ENCODE measurements at places on chromosomes 6 and 20.

GRCh38 chr20:22999756-23000155 lies 35.4 kb upstream of the SSTR4 start:
- no peak for DNase-seq

DNA sequence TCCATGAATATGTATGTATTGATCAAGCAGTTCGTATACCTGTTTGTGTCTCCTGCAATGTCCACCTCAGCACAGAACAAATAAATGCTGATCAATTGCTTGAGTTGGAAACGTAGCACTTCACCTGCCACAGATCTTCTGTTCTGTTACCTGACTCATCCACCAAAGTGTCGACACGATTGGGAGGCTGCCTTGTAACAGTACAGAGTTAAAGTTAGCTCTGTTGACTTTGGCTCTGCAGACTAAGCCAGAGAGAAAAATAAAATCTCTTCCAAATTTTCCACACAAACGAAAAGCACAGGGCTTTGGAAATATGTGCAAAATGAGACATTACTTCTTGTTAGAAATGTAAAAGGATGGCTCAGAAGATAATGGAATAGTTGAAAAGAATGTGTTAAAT lies 245.4 kb downstream of the NRN1 start:
- DNase-seq: no peak

- DNase-seq: no peak
Observed at GRCh38 chr20:63545814-63546213, 1.7 kb downstream of the SRMS start.

DNA sequence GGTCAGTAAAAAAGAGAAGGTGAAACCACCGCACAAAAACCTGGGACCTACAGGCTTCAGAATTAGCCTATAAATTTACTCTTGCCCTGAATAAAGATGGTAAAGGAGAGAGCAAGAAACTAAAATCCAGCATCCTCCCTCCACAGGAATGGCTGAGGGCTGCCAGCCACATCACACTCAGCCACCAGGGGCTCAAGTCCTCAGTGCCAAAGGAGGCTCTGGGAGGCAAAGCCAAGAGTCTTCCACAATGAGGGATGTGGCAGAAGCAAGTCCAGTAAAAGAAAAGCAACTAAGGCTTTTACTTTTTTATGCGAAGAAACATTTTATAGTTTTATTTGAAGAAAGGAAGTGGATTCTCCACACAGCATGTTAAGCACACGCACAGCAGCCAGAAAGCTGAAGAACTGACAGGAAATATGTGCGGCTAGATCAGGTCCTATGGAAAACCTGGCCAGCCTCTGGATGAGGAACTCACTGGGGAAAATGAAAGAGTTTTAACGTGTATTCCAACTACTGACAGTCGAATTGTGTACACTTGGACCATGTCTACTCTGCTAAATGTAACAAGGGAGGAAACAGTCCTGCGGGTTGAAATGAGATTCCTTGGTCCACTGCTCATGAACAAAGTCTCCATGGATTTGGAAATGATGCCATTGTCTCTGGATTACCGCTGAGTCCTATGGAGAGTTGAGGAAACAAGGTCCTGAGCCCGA lies 219.4 kb upstream of the SSTR4 start:
- no peak for DNase-seq

- DNase-seq: no peak
Observed at GRCh38 chr6:45000833-45001232, 327.3 kb upstream of the RUNX2 start.

DNA sequence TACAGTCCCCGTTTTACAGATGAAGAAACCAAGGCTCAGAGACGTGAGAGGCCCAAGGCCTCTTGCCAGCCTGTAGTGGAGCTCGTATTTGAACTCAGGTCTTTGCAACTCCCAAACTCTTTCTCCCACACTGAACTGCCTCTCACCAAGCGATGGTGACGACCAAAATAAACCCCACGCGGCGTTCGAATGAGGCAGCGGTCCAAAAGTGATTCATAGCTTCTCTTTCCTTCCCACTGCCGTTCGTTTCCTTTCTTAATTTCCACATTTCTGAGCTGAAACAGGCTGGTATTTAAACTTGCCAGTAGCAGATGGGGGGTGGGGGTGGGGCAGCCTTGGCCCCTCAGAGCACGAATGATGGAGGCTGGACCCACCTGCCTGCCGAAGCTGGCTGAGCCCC lies 252.9 kb upstream of the KCNG1 start:
- no peak for DNase-seq

- no peak for DNase-seq
Observed at GRCh38 chr6:155317186-155317585, 2.9 kb upstream of the TFB1M start.

- DNase-seq: no peak
Observed at GRCh38 chr6:25107218-25107617, 171.5 kb upstream of the RIPOR2 start.

- no peak for DNase-seq
Observed at GRCh38 chr20:21947406-21947805, 241.9 kb downstream of the PAX1 start.

- no peak for DNase-seq
Observed at GRCh38 chr20:20217621-20218020, 150.3 kb upstream of the INSM1 start.

DNA sequence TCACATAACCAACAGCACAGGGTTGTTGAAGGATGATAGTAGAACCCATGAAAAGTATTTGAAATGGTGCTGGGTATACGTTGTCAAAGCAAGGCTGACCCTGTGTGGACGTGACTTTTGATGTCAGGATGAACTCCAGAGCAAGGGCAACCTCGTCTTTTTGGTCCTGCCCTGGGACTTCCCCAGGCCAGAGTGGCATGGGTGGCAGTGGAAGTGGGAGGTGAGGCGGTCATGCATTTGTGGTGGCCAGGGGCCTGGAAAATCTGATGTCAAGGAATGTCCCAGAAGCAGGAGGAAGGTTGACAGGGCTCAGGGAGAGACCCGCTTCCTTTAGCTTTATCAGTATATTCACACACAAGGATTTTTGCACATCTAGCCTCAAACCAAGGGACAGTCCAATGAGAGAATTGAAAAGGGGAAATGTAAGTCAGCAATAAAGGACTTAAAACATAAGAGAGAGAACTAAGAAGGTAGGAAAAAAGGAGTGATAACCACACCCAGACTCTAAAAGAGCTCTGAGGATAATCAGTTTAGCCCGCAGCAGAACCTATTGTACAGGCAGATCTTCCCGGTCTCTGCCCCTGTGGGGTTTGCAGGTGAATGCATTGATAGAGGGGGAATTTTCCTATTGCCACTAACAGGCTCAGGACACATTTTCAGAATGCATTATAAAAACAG lies 98.8 kb upstream of the HDGFL1 start:
- DNase-seq: no peak

DNA sequence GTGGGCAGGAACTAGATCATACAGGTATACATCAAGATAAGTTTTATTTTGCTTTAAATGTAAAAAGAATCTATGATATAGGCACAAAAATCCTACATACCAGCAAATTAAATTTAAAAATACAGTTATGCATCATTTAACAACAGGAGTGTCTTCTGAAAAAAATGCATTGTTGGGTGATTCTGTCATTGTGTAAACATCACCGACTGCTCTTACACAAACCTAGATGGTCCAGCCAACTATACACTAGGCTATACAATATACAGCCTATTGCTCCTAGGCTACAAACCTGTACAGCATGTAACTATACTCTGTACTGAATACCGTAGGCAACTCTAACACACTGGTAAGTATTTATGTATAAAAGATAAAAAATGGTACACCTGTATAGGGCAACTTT lies 139.4 kb downstream of the RNGTT start:
- no peak for DNase-seq

- DNase-seq: no peak
Observed at GRCh38 chr6:28134015-28134414, 7.7 kb upstream of the ZKSCAN8 start.

DNA sequence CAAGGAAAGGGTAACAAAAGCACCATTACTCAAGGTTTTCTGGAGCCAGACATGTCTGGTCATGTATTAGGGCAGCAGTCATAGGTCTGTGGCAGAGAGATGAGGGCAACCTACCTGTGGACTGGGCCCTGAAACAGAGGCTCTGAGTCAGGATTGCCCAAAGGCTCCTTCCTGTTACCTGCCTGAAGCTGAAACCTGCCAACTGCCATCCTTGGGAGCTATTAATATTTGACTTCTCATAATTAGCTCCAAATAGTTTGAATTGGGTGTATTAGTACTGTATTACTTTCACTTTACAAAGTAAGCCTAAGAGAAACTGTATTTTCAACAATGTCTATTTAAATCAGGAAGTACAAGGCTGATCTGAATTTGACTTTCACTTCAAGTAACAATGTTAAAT lies 72.0 kb upstream of the TBX18 start:
- DNase-seq: no peak
